GDM1 (cell line): ENCODE measurements at places on chromosomes 11 and 22.

- no peak for DNase-seq
These were observed 148.8 kb upstream of the ANO5 start for GRCh38 chr11:22044126-22044525.

- DNase-seq: no peak
These were observed 148.2 kb upstream of the SNX19 start for GRCh38 chr11:131064373-131064991.

DNA sequence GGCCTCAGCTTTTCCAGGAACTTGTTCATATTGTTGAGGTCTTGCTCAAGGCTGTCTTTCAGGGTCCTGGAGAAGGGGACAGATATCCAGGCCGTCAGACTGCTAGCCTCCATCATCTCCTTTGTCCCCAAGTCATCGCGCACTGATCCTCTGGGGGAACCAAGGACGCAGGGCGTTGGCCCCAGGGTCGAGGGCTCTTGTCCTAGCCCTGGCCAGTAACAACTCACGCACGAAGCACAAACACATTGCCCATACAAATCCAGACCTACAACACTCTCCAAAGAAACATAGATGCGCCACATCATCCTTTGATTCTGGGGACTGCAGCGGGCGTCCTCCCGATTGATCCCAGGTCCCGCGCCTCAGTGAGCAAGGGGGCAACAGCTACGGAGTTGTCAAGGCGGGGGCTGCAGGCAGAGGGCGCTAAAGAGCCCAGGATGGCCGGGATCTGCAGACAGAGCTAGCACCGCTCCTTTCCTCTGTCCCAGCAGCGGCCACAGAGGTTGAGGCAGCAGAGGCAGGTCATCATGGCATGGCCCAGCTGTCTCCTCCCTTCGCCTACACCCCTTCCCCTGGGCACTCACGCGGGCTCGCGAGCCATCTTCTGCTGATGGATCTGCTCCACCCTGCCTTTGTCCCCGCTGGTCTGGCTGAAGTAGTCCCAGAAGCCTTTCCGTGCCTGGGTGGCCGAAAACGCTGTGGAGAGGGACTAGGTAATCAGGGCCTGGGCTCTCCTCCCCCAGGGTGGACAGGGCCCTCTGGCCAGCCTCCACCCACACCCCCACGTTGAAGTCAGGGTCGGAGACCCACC, 472 bp downstream of the APOA5 start:
- peak; percentile 46 for DNase-seq

DNA sequence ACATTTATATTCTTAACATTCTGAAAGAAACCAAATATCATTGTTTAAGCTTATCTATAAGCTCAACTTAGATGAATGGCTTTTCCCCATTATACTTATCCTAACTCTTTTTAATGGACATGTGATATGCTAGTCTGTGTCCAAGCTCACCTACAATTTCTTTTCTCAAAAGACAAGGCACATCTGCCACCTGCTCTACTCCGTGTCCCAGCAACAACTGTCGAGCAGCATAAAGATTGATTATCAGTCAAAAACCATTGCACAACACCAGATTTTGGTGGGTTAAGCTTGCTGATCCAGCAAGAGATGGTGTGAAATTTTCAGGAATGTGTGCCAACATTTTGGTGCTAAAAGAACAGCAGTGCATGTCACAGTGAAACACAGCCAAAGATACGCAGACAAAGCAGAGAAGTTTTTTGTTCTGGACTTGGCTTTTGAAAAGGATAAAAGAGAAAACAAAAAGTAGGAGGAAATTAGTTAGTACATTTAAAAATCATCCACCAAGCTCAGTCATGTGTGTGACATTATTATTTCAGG, 65.8 kb downstream of the DCDC1 start:
- DNase-seq: no peak

GRCh38 chr11:78390809-78391208, 26.8 kb downstream of the GAB2 start:
- no peak for DNase-seq

DNA sequence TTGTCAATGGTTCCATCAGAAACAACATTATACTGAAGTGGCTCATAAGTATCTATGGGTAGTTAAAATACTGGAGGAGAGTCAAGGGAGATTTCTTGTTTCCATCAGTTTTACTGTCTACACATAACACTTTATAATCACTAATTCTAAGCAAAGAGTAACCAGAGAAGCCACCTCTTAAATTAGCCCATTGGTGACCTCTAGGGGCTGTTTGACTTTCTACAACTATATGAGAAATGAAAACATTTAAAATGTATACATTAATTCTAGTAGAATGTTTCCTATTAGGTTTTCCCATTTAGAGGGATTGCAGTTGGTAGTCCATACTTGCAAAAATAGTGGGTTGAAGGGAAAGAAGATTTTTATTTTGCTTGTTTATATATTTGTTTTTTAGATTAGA, 504.3 kb downstream of the FAM181B start:
- DNase-seq: no peak

- DNase-seq: peak; percentile 85
These were observed 901 bp upstream of the KMT2A start for GRCh38 chr11:118435290-118435892.

- peak; percentile 31 for DNase-seq
These were observed 97.7 kb downstream of the RBFOX2 start for GRCh38 chr22:35930933-35931332.

DNA sequence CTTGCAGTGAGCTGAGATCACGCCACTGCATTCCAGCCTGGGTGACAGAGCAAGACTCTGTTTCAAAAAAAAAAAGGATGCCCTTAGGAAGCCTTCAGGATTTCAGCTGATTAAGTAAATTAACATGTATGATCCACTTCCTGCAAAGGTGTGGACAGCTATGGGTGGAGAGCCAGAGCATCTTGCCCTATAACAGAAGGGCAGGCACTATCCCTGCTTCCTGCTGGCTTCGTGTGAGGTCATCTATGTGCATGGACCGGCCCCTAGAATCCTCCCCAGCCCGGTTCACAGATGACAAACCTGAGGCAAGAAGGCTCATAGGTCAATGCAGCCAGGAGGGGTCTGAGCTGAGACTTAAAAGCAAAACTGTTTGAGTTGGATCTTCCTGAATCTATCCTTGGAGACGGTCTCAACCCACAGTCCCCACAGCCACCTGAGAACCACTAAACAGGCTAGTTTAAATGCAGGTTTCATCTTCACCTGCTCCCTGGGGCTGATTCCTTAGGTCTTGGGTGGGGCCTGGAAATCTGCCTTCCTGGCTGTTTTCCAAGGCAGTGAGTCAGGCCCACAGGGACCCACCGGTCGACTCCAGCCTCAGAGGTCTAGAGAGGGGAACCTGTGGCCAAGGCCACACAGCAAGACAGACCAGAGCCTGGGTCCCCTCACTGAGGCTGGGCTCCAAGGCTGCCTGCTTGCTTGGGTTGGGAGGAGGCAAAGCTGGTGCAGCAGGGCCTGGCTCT, 55.2 kb upstream of the MPEG1 start:
- DNase-seq: no peak

- DNase-seq: no peak
These were observed 884.7 kb downstream of the BRD1 start for GRCh38 chr22:48942698-48943566.
